ENCODE measurements at places on chromosomes 6 and 20.

DNA sequence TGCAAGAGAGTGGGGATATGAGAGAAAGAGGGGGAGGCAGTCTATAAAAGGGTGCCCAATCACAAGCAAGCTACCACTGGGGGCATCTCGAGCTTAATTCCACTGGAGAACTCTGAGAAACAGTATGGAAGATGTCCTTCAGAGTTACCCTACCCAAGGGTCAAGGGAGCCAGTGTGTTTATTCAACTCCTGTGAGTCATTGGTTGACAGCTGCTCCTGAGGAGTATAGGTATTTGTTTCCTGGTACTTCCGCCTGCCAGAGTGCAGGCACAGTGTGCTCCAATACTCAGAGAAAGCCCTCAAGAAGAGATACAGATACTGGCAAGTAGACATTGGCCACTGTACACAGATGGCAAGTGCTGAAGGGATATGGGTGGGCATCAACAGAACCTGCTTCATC is 49.5 kb downstream of the ARHGAP40 start:
- no peak for DNase-seq

GRCh38 chr6:90103056-90103800 is 193.4 kb downstream of the BACH2 start:
- no peak for DNase-seq

DNA sequence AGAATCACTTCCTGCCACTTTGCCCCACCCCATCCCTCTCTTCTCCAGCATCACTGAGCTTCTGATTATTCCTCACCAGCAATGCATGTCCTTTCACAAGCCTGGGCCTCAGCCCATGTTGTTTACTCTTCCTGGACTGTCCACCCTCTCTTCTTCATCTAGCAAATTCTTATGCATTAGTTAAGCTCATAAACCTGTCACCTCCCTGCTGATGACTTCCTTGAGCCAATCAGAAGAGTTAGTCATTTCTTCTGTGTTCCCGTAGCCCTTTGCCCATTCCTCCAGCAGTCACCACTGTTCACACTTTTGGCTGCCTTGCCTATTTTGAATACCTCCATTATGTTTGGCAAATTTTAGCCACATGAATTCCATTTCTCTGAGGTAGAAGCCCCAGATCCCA is 4.1 kb upstream of the CRYBG1 start:
- no peak for DNase-seq

DNA sequence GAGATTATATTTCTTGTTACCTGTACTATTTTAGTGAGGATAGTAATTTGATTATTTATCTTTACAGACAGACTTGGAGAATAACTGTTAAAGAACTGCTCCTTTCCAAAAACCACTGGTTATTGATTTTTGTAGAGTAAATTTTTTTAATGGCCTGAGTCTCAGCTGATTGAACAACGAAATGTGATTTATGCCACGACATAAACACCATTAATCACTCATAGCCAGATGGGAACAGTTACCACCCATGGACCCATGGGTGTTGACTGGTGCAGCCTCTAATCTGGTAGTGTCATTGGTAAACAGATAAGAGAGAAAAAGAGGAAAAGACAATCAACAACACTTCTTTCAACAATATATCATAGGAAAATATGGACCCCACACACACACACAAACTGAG is 101.4 kb upstream of the BEND6 start:
- DNase-seq, result no peak

DNA sequence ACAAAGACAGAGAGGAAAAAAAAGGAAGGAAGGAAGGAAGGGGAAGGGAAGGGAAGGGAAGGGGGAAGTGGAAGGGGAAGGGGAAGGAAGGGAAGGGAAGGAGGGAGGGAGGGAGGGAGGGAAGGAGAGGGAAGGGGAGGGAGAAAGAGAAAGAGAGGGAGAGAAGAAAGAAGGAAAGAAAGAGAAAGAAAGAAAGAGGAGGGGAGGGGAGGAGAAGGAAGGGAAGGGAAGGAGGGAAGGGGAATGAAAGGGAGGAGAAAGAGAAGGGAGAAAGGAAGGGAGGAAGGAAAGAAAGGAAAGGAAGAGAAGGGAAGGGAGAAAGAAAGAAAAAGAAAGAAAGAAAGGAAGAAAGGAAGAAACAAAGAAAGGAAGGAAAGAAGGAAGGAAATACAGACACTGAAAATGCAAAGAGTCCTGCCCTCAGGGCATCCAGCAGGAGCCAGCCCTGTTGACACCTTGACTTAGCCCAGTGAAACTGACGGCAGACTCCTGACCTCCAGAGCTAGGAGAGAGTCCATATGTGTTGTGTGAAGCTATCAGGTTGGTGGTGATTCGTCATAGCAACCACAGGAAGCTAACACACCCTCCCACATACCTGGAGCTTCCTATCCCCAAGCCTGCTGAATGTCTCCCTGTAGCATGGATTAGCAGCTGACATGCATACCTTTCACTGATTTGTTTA is 58.7 kb upstream of the SULF2 start:
- DNase-seq, result no peak

DNA sequence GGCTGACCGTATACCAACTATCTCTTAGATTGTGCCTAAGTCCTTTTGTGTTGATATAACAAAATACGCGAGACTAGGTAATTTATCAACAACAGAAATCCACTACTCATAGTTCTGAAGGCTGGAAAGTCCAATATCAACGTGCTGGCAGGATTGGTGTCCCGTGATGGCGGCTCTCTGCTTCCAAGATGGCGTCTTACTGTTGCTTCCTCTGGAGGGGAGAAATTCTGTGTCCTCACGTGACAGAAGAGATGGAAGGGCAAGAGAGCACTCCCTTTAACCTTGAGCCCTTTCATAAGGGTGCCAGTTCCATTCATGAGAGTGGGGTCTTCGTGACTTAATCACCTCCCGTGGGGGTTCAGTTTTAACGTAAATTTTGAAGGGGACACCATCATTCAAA is 28.1 kb downstream of the RNF144B start:
- no peak for DNase-seq
